ENCODE measurements at places on chromosomes 7 and 10.

DNA sequence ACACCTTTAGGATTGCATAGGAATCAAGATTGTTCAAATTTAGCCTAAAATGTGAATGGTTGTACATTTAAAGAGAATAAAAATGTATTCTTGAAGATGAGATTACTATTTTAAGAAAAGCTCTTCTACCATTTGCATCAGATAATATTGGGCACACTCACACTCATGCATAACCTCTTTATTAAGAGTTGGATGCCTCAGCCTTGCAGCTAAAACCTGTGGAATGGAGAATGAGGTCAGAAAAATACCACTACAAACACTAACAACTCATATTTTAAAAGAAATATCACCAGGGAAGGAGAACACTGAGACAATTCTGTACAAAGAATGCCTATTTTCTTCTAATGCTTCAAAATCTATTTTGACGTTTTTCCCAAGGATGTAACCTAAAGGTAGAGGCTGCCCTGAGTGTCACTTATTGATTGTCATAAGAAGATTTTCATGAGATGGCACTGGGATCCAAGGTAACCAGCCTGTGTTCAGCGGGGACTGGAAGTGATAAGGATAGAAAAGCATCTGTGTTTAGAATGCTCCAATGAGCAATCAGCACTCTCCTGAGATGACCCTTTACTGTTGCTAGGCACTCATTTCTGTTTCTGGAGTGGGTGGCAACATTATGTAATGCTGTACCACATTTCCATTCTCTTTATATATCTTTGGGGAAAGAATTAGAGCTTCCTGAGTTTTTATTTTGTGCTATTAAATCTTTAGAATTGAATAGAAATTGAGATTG is 26.6 kb downstream of the REEP3 start:
- DNase-seq, result peak; percentile 42

- DNase-seq, result peak; percentile 98
Observed at GRCh38 chr10:92592761-92593618, at the start of gene KIF11. TSS of gene KIF11 (plus strand) at chr10:92593130. CDS start at chr10:92593376, 246 bp downstream.

DNA sequence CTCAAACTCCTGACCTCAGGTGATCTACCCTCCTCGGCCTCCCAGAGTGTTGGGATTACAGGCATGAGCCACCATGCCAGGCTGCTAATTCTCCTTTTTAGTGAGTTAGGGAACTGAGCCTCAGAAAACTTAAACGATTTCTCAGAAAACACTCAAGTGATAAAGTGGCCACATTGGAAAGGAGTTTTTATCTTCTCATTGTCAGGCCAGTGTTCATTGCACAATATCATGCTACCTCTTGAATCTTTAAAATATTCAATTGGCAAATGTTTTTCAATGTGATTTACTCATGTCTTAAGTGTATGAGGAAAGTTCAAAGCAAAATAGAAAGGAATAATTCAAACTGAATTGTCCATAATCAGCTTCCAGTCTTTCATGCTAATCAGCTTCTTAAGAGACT is 80.7 kb downstream of the ITGB8 start:
- no peak for DNase-seq

DNA sequence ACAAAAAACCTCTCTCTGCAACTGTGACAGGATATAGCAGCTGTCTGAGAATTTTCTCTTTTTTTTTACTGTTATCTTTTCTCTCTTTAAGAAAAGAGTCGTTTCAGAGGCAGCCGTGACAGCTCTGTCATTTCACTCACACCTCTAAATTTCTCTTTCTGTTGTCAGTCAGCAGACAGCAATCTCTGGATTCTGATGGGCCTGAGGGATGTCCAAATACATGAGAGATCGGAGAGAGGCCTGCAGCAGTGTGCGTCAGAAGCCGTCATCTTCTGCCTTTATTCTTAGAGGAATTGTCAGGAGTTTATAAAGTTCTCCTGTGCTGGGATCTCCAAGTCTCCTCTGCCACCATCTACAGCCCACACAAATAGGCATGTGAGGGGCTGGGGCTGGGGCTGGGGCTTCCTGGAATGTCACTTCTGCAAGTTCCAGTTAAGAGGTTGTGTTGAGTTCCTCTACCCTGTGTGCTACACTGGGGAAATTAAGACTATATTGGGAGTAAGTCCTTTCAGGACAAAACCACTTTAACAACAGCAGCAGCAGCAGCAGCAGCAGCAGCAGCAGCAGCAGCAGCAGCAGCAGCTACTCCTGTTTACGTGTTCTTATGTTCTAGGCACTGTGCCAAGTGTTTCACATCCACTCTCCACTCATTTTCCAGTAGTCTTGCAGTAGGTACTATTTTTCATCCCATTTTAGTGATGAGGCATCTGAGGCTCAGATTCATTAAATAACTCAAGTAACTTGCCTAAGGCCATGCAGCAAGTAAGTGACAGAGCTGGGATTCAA is 541.3 kb downstream of the LRMDA start:
- peak; percentile 27 for DNase-seq

GRCh38 chr7:27942711-27943110 is 202.7 kb downstream of the TAX1BP1 start:
- DNase-seq, result no peak

DNA sequence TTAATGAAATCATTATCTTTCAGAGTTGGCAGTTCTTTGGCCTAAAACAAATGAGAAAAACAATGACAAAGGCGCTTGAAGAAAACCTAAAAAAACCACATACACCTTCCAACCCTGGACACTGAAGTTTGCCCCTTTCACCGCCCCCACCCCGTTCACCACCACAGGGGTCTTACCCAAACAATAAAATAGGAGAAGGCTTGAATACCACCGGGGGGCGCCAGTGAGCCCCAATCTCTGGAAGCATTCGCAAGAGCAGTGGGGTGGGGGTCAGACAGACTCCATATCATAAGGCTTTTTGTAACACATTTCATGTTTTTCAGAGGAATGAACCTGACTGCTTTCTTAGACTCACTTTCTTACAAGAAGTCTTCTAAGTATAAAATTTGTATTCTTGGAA is 163.6 kb downstream of the PIP4K2A start:
- DNase-seq, result peak; percentile 24

DNA sequence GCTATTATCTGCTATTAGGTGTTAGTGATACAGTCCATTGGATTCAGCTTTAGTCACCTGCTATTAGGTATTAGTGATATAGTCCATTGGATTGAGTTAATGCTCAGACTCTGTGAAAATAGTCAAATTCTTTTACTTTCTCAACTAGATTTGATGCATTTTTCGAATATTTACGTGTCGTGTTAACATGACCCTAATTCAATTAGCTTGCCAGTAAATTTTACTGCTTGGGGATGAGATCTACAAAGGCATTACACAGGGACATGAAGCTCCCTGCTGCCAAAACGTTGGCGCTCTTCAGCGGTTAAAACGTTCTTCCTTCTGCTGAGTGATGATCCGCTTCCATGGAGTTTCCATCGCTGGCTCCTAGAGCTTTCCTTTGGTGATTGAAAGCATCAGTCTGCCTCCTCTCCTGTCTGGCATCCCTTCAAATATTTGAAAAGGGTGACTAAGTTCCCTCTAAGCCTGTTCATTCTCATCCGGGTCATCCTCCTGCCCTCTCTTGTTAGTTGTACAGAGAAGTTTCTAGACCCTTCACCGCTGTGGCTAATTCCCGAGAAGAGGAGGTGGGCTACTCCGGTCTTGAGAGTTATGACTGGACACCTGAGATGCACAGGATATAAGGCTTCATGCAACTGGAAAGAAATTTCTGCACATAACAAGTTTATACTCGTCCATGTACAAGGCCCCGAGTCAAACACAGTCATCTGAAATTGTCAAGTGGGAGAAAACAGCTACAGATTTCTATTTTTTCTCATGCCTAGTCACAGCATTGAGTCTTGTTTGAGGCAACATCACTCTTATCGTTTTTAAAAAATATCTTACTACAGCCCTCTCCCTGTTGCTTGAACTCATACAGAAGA is 254.0 kb downstream of the KLF6 start:
- peak; percentile 37 for DNase-seq

GRCh38 chr7:138126928-138127327 is 50.7 kb downstream of the AKR1D1 start:
- DNase-seq, result no peak

DNA sequence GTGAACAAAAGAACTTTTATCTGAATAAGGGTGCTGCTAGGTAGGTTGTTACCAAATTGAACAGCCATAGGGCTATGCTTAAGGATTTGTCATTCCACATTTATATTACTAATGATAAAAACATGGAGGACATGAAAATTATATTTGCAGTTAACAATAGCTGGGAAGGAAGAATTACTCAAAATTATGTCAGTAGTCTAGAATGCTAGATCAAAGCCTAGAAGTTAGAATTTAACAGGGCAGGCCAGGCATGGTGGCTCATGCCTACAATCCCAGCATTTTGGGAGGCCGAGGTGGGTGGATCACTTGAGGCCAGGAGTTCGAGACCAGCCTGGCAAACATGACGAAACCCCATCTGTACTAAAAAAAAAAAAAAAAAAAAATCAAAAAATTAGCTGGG is 9.4 kb downstream of the STK17A start:
- DNase-seq, result no peak

DNA sequence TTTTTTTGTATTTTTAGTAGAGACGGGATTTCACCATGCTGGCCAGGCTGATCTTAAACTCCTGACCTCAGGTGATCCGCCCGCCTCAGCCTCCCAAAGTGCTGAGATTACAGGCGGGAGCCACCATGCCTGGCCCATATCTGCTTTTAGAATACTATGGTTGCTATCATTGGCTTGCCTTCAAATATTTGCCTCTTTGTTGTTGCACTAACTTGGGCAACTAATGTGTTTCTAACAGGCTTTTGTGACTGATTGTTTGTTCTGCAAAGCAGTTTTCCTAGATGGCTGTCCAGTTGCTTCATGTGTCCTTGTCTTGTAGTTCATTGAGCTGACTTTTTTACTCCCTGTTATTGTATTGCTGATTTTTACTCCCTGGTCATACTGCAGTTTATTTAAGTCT is 9.7 kb downstream of the VDAC2 start:
- no peak for DNase-seq

DNA sequence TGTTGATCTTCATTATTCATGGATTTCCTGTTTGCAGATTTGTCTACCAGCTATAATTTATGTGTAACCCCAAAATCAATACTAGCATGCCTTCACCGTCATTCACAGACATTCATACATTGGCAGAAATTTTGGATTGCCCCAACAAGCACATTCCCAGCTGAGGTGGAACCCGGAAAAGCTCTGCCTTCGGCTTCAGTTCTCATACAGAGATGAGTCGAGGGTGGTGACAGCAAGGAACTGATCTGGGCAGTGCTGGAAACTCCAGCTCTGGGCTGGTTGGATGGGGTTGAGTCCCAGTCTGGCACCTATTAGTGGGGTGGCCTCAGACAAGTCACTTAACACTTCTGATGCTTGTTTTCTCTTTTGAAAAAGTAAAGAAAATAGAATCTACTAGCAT is 267.5 kb downstream of the SNX13 start:
- DNase-seq, result no peak

DNA sequence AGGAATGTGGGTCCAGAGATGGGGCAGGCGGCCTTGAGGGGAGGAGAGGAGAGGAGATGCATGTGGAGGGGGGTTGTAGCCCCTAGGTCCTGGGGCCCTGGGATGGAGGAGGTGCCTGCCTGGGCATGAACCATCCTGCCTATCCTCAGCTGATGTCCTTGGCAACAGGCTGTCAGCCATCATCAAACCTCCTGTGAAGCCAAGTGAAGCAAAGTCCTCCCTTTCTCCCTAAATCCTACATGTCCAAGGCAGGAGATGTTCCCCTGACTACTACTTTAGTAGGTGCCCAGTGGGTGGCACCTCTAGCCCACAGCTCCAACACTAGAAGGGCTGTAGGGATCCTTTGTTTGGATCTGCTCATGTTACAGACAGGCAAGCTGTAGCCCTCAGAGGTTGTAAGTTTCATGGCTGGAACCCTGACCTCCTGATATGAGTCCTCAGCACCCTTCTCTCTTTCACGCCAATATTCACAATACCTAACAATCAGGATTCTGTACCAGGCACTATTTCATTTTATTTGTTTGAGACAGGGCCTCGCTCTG is 66.6 kb upstream of the SYPL1 start:
- peak; percentile 69 for DNase-seq

GRCh38 chr7:86598311-86598710 is 45.4 kb upstream of the GRM3 start:
- DNase-seq, result no peak

DNA sequence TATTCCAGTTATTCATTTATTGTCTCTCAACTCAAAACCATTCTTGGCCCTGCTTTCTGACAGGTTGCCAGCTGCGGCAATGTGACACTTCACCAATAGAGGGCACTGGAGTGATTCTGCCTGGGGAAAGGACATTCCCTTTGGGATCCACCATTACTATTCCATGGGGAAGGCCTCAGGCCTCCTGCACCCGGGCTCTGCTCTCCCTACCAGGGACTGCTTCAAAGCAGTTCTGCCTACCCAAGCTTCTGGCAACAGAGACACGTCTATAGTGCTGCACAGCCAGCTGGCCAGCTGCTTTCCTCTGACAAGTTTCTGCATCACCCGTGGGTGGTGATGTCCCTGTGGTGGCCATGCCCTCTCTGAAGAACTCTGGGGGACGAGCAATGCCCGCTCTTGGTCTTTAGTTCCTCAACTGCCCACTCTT is 163.8 kb downstream of the ELMO1 start:
- no peak for DNase-seq
